ENCODE measurements at places on chromosomes 1 and 21. TPM values are rescaled to one million over a fixed set of nuclear protein-coding genes. Genes with fewer than 3 reads are reported as not detected.

HJV gene
- total RNA-seq = 2.1 TPM

- peak; percentile 87 for DNase-seq
- no peaks in the 10 kb centered on the region for H3K4me1 ChIP-seq
- H3K27ac ChIP-seq = no peak overlapping the region
- H3K27me3 ChIP-seq = peaks cover 15% of the 10 kb centered on the region
- no peak overlapping the region for H3K4me3 ChIP-seq
- H3K36me3 ChIP-seq = no peaks in the 10 kb centered on the region
Measured at GRCh38 chr1:23657659-23658275, 33.8 kb upstream of the RPL11 start.

DNA sequence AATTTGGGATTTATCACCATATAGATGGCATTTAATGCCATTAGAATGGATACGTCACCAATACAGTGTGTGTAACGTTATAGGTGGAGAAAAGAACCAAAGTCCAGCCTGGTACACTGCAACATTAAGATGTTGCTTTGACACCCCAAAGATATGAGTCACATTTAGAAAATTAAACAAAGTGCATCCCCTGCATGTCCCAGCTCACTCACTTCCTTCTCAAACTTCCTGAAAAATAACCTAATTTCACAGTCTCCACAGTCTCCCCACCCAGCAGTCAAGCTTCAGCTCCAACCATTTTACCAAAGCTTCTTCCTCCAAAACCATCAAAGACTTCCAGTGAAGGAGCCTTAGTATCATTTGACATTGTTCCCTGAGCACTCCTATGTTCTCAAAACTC is 111.9 kb downstream of the OMA1 start:
- H3K4me3 ChIP-seq = no peak overlapping the region
- H3K4me1 ChIP-seq = no peaks in the 10 kb centered on the region
- DNase-seq = no peak

MYOG gene
- not detected for total RNA-seq

TTC39A gene
- total RNA-seq = 0.53 TPM

GRCh38 chr1:183721041-183721440 is 67.9 kb upstream of the APOBEC4 start:
- no peaks in the 10 kb centered on the region for H3K36me3 ChIP-seq
- no peaks in the 10 kb centered on the region for H3K4me1 ChIP-seq
- no peak for DNase-seq
- no peak overlapping the region for H3K4me3 ChIP-seq
- no peaks in the 10 kb centered on the region for H3K27me3 ChIP-seq

- no peak overlapping the region for H3K4me3 ChIP-seq
- H3K27ac ChIP-seq = no peak overlapping the region
- no peaks in the 10 kb centered on the region for H3K27me3 ChIP-seq
- H3K36me3 ChIP-seq = no peaks in the 10 kb centered on the region
Measured at GRCh38 chr1:66266350-66266749, 267.6 kb upstream of the SGIP1 start.

DNA sequence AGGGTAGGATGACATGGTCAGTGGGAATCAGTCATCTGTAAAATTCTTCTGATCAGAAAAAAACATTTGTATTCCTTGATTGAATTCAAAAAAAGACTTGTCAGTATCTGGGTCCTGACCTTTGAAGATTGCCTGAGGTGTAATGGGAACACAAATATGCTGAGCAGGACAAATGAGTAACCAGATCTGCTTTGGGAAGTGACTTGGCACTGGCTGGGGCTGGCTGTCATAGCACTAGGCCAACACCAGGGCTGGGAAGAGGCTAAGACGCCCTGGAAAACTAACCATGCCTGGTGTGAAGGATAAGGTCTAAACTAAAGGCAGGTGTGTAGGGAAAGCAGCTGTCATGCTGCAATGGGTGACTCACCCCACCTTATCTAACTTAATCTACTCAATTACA is 452.9 kb upstream of the BEND5 start:
- no peak overlapping the region for H3K27ac ChIP-seq
- DNase-seq = no peak
- H3K4me1 ChIP-seq = no peaks in the 10 kb centered on the region
- H3K4me3 ChIP-seq = no peak overlapping the region
- no peaks in the 10 kb centered on the region for H3K27me3 ChIP-seq

SPATA17 gene
- not detected for total RNA-seq

DNA sequence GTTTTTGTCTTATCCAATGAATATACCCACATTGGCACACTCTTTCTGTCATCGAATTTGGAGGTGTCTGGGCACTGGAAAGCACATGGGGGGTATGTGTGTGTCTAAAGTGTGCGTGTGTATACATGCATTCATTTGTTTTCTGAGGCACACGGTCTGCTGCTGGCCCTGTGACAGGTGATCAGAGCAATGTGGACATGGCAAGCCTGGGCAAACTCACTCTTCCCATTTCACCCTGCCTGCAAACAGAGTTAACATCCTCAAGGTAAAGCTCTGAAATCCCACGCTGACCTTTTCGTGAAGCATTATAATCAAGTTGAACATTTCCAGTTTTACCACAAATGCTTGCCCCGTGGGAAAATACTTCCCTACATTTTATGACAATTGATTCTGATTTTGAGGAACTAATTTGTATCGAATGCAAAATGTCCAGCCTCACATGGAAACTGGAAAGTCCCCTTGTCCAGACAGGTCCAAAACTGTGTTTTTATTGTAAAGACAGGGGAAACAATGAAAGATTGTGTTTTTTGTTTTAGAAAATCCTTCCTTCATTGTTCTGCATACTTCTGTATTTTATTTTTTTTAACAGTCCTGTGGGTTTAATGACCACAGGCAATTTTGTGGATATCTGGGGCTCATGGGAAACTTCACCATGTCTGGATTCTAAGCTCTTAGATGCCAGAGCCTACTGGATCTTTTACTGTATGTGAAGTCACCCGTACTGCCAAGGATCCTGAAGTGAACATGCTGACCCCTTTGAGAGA is 160.9 kb downstream of the PBX1 start:
- no peak overlapping the region for H3K4me3 ChIP-seq
- H3K4me1 ChIP-seq = no peaks in the 10 kb centered on the region
- no peaks in the 10 kb centered on the region for H3K36me3 ChIP-seq
- no peaks in the 10 kb centered on the region for H3K27me3 ChIP-seq

DNA sequence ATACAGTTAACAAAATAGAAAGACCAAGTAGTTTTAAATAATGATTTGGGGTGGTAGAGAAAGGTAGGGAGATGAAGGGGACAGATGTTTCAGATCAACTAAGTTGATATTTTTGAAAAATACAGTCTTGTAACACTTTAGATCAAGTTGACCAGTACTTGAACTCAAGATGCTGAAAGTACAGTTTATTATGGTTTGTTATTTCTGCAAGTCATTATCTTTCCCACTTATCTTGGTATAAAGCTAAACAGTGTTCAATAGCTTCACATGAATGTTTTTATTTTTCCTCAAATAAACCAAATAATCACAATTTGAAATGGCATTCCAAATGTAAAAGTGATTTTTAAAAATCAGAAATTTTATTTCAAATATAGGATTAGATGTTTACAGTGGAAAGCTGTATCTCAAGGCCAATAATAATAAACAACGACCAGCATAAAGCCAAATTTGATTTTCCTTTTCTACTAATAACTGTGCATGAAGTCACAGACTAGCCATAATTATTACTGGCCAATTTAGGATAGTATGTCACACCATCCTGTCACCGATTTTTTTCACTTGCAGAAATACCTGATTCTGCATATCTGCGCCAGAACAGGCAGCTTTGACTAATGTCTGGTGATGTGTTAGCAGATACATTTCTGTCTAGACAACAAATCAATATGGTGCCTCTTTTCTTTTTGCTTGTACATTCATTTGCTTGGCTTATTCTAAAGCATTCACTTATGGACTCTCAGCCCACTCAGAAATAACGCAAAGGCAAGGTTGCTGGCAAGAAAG is 320.2 kb downstream of the TM2D1 start:
- H3K4me1 ChIP-seq = no peaks in the 10 kb centered on the region
- no peak overlapping the region for H3K27ac ChIP-seq
- peaks cover 48% of the 10 kb centered on the region for H3K36me3 ChIP-seq
- no peak for DNase-seq

- no peak overlapping the region for H3K4me3 ChIP-seq
- H3K4me1 ChIP-seq = no peaks in the 10 kb centered on the region
- H3K36me3 ChIP-seq = no peaks in the 10 kb centered on the region
- H3K27me3 ChIP-seq = no peaks in the 10 kb centered on the region
- no peak for DNase-seq
- no peak overlapping the region for H3K27ac ChIP-seq
Measured at GRCh38 chr1:73781251-73781650, 416.7 kb downstream of the LRRIQ3 start.

DNA sequence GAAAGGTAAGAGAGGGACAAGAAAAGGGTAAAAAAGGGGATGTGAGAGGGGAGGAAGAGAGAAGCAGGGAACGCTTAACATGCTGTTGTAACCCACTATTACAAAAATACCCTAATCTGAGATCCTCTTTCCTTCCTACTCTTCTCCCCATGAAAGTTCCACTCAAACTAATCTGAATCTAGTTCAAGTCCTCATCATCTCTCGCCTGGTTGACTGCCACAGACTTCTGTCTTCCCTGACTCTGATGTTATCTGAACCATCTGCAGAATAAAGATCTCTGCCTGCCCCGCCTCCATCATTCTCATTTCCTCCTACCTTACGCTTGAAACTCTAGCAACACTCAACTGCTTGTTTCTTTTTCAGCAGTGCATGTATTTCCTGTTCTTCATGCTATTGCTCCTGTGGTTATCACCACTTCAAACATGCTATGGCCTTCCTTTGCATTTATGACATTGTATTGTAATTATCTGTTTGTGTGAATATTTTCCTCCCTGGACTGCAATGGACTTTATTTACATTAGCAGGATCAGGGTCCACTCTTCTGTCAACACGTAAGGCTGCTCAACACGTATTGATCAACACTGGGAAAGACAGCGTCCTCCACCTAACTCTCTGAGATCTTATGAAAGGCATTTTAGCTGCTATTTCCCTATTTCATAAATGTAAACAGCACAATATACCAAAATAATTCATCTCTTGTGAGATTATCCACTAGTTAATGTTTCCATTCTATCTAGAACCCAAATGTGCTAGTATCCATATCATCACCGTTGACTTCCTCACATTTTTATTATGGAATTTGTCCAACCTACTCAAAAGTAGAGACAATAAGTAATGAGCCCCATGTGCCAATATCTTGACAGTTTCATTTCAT is 215.5 kb upstream of the USP25 start:
- no peaks in the 10 kb centered on the region for H3K27me3 ChIP-seq
- H3K4me3 ChIP-seq = no peak overlapping the region
- H3K27ac ChIP-seq = no peak overlapping the region
- no peak for DNase-seq
- H3K36me3 ChIP-seq = no peaks in the 10 kb centered on the region
- H3K4me1 ChIP-seq = no peaks in the 10 kb centered on the region

DNA sequence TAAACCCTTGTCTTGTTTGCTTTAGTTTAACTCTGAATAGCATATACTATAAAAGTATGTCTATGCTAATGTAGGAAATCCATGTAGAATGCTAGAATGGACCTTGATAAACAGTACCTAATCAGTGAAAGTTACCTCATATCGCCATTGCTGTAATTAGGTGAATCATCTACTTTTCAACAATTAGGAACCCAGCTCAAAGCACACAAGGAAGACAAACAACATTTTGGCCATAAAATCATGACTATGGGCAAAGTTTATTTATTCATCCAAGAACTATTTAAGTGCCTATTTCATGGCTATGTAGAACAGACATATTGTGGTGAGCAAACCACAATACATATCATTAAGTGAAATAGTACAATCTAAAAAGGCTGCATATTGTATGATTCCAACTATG is 1043.2 kb downstream of the BRINP3 start:
- H3K4me3 ChIP-seq = no peak overlapping the region
- H3K27me3 ChIP-seq = no peaks in the 10 kb centered on the region
- H3K27ac ChIP-seq = no peak overlapping the region
- no peak for DNase-seq
- H3K36me3 ChIP-seq = no peaks in the 10 kb centered on the region
- no peaks in the 10 kb centered on the region for H3K4me1 ChIP-seq

DNA sequence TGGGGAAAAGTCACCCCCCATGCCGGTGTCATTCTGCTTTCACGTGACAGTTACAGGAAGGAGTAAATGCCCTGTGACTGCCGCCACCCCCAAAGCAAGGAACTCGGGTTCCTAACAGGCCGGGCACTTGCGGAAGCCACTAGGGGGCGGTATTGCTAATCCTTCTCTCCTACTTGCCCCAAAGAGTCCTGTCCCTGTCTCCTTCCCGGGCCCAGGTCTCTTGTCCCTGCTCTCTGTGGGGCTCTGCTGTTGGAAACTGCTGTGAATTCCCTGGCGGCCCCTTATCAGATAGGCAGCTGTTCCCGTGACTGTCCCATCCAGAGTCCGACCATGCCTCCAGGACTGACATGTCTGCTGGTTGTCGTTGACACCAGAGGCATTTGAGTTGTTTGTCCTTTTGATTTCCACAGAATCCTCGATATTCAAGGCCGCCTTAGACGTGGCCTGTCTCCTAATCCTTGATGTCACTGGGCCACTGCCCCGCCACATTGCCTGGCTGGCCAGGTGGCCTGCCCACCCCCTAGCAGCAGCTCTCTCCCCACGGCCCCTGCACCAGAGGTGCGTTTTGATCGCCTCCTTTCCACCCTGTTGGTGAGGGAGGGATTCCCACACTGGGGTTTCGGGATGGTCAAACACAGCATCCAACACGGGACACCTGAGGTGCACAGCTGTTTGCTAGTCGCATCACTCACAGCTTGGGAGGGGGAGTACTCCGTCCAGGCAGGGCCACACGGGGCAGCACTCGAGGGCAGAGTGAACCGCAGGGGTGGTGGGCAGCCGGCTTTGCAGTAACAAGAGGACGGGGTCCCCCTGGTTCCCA is 37.3 kb downstream of the CHAF1B start:
- H3K36me3 ChIP-seq = peaks cover 9% of the 10 kb centered on the region
- no peak overlapping the region for H3K27ac ChIP-seq
- no peaks in the 10 kb centered on the region for H3K27me3 ChIP-seq

RHOU gene
- 0.04 TPM for total RNA-seq

DNA sequence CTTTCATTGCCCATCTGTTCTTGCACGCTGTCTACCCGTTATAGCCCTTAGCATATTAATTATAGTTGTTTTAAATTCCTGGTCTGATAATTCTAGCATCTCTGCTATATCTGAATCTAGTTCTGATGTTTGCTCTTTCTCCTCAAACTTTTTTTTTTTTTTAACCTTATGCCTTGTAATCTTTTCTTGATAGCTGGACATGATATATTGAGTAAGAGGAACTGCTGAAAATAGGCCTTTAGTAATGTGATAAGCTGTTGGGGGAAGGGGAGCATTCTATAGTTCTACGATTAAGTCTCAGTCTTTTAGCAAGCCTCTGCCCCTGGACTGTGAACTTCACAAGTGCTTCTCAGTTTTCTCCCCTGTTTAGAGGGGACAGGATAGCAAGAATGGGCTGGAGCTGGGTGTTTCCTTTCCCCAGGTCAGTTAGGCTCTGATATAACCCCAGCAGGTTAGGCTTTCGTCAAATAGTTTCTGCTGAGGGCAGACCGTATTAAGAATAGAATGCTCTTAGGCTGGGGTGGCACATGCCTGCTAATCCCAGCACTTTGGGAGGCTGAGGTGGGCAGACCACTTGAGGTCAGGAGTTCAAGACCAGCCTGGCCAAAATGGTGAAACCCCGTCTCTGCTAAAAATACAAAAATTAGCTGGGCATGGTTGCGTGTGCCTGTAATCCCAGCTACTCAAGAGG is 62.2 kb downstream of the ZFYVE9 start:
- H3K4me3 ChIP-seq = no peak overlapping the region
- peaks cover 22% of the 10 kb centered on the region for H3K4me1 ChIP-seq
- no peaks in the 10 kb centered on the region for H3K36me3 ChIP-seq
- no peaks in the 10 kb centered on the region for H3K27me3 ChIP-seq
- H3K27ac ChIP-seq = peak overlapping the region; percentile 71

DYRK3 gene
- total RNA-seq = 30.2 TPM

All from K562 (cell line).